ENCODE measurements at places on chromosomes 1 and 21.

DNA sequence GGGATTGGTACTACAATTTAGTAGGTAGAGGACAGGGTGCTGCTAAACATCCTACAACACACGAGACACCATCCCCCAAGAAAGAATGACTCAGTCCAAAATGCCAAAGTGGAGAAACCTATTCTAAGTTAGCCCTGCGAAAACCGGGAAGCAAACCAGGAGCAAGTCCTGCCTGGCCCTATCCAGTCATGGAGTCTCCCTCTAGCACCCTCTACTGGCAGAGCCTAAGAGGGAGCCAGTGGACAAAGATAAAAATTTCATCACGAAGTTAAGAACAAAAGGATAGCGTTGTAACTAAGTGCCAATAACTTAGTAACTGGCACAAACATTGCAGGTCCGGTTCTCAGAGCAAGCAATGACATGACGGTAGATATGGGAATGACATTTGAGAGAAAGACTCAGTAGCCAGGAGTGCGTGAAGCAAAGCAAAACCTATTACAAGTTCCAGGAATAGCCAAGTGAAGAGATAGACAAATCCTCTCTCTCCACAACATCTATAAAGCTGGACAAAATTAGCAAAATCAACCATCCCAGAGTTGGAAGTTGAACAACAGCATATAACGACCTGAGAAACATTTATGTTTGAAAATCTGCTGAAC lies 383.5 kb downstream of the OMA1 start:
- peak; percentile 16 for DNase-seq

DNA sequence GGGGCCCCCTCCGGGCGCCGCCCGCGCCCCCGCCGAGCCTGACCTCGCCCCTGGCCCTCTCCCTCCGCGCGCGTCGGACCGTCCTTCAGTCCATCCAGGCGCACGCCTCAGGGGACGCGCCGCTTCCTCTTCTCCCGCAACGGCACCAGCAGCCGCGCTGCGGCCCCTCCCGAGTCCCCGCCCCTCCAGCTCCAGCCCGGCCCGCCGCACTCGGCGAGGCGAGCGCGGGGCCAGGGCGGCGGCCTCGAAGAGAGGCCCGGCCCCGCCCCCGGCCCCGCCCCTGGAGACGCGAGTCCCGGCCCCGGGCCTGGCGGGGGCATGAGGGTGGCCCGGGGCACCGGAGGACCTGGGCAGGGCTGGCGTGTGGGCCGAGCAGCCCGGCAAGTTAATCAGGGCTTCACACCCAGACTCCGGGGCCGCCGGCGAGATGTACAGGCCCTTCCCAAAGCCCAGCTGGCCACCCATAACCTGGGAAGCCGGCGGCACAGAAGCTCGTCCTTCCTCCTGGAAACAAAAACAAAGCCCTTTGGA lies at the start of gene IGSF3:
IGSF3 (minus strand) TSS at position 159 of the 531 bp plus-strand sequence. CDS start 1,407 bp downstream, outside the sequence.
- DNase-seq, result peak; percentile 19

- no peak for DNase-seq
Measured at GRCh38 chr1:9197186-9198099, 37.1 kb upstream of the H6PD start.

DNA sequence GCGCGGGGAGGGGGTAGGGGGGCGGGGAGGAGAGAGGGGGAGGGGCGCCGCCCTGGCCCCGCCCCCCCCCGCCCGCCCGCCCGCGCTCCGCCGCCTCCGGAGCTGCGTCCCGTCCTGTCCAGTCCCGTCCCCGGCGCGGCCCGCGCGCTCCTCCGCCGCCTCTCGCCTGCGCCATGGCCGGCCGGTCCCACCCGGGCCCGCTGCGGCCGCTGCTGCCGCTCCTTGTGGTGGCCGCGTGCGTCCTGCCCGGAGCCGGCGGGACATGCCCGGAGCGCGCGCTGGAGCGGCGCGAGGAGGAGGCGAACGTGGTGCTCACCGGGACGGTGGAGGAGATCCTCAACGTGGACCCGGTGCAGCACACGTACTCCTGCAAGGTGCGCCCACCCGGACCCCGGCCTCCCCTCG lies at the start of gene AGRN:
AGRN (plus strand) TSS at position 121 of the 405 bp plus-strand sequence; CDS start at position 174, 53 bp downstream.
- DNase-seq, result no peak

- DNase-seq, result no peak
Measured at GRCh38 chr1:173210283-173210682, 3.2 kb upstream of the TNFSF4 start.

DNA sequence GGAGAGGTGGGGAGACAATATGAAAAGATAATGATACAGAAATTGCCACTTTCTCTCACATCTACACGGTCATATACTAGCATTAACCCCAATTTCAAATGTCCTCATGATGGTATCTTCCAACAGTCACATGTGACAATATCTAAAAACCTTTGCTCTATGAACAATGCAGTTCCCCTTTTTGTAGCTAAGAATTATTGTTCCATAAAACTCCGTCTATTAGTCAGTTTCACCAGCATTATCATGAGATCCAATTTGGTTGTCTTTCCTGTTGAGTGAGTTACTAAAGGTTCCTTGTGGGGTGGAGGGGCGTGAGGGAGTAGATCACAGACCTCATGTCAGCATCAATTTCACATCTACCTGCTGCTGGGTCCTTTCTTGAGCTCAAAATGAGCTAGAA lies 1.7 kb downstream of the TIAM1 start:
- no peak for DNase-seq

DNA sequence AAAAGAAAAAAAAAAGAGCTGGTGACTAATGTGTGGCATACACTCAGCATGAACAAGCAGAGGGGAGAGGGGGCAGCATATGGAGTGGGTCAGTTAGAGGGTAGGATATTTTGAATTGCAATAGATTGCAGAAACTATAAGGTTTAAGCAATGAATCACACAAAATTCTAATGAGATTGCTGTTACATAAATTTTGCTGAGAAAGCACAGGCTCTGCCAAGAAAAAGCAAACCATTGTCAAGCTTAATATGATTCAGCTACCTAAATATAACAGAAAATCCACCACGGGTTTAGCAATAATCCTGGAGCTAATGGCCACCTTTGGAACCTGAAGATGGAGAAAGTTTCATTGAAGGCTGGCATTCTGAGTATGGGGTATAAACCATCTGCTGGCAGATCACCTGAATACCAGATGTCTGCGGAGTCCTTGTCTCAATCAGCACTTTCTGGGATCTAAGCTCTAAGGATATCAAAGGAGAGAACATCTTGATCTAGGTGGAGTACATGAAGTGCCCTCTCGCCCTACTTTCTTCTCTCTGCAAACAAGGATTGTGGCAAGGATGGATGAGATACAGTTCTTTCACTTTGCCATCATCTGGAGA lies 30.3 kb upstream of the ANGPTL7 start:
- DNase-seq, result peak; percentile 84

DNA sequence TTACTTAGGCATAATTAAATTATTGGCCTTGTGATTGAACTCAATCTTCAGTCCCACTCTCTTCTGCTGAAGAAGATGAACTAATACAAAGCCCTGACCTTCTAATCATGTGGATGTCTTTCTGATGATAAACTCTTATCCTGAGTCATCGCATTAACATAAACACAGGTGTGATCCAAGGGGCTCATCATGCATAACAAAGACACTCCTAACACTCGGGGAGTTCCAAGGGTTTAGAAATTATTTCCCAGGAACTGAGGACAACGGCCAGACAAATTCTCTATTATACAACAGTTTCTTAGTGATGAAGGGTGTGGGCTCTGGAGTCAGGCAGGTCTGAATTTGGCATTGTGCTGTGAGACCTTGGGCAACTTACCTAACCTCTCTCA lies 18.0 kb downstream of the DUSP10 start:
- DNase-seq, result no peak
